Activated CD4-positive, alpha-beta T cell treated with anti-CD3 and anti-CD28 coated beads, Interleukin-2, amount 10 ng/mL, durations not matched to agents 7 days and 5 days (primary cell): ENCODE measurements at places on chromosomes 3 and 15. TPM values are rescaled to one million over a fixed set of nuclear protein-coding genes. Genes with fewer than 3 reads are reported as not detected.

HLTF gene
- total RNA-seq: 18.7 TPM

- H3K36me3 ChIP-seq: peaks cover 35% of the 10 kb centered on the region
- H3K27ac ChIP-seq: no peak overlapping the region
- H3K27me3 ChIP-seq: no peaks in the 10 kb centered on the region
Observed at GRCh38 chr3:11323813-11324212, 51.6 kb downstream of the ATG7 start.

DNA sequence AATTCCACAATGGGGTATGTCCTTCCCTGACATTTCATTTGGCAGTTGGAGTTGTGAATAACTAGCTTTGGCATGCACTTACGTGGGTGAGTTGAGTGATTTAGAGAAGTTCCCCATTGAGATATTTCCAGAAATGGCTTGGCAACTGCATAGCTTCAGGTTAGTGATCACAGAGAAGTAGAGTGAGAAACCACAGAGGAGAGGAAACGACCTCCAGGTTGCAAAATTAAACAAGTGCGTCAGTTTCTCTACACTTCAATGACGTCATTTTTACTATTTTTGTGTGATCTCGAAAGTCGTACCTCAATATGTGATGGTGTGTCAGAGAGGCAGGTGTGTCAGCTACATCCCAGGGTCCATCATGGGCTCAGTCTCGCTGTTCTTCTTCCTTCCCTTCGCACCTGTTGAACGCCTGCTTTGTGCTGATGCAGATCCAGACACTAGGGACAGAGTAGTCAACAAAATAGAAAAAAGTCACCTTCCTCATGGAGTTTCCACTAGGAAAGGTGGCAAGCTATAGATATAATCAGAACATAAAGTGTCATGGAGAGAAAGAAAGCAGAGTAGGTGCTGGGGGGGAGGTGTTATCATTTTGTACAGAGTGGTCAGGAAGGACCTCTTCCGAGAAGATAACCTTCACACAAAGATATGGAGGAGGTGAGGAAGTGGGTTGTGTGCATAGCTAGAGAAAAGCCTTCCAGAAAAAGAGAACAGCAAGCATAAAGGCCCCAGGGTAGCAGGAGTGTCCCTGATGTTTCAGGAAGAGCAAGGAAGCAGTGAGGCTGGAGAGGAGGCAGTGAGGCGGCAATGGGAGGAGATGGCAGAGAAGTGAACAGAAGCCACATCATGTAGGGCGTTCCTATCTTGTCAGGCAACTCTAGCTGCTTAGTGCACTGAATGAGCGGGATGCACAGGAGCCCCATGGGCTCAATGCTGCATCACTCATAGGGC, 75.6 kb downstream of the MCTP2 start:
- no peak for DNase-seq
- peak overlapping the region; percentile 38 for H3K27ac ChIP-seq
- no peaks in the 10 kb centered on the region for H3K27me3 ChIP-seq
- peaks cover 46% of the 10 kb centered on the region for H3K4me1 ChIP-seq
- H3K4me3 ChIP-seq: no peak overlapping the region

GRCh38 chr3:102400142-102400541, 34.7 kb upstream of the ZPLD1 start:
- no peak for DNase-seq
- no peak overlapping the region for H3K4me3 ChIP-seq
- no peaks in the 10 kb centered on the region for H3K36me3 ChIP-seq
- no peaks in the 10 kb centered on the region for H3K4me1 ChIP-seq

GRCh38 chr15:42032376-42033213, 11.8 kb upstream of the PLA2G4E start:
- no peak for DNase-seq
- H3K36me3 ChIP-seq: no peaks in the 10 kb centered on the region
- H3K4me1 ChIP-seq: peaks cover 8% of the 10 kb centered on the region
- H3K27ac ChIP-seq: no peak overlapping the region
- no peak overlapping the region for H3K4me3 ChIP-seq

DNA sequence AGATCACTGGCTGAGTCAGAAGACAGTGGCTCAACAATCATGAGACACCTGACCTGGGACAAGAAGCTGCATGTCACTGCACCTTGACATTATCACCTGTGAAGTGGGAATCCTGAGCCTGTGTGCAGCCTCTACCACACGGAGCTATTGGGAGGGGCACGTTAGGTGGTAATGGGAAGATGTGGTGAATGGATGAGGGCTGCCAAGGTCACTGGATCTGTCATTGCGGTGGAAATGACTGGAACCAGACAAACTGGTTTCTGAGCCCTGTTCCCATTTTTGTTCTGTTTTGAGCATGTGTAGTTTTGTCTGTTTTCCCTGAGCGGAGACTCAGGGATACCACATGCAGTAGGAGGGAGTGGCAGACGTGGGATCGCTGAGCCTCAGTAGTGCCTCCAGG, 235.5 kb downstream of the OPA1 start:
- no peak for DNase-seq
- no peaks in the 10 kb centered on the region for H3K36me3 ChIP-seq
- peaks cover 8% of the 10 kb centered on the region for H3K27me3 ChIP-seq
- no peak overlapping the region for H3K27ac ChIP-seq

- no peaks in the 10 kb centered on the region for H3K27me3 ChIP-seq
- no peak overlapping the region for H3K4me3 ChIP-seq
Observed at GRCh38 chr3:1600700-1601418, 497.8 kb upstream of the CNTN4 start.

DNA sequence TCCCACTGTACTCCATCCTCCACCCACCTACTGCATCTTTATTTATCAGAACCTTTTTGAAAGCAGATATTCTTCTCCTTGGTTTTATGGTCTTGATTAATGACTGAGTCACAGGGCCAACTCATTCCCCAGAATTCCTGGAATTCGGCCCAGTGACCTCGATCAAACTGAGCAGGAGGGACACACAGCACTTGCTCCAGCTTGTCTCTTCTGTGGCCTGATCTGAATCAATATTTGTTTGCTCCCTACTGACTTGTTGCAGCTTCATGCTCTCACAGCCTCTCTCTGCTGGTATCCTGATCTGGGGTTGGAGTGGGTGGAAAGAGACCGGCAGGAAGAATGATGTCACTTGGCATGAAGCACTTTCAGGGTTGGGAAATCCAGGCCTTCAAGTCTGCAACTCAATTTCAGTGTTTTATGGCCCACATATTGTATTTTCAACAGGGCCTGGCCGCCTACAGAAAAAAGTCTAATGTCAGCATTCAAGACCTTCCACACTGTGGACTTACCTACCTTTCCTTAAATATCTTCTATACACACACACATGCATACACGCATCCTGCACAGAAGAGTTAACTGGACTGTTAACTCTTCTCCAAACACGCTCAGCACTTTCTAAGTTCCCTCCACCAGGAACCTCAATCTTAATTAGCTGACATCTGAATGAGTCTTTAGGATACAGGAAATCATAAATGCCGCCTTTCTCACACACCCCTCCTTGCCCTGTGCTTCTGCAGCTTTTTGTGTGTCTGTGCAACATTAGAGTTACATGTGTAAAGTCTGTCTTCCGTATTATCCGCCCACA, 4.6 kb downstream of the ANXA2 start:
- H3K27ac ChIP-seq: no peak overlapping the region
- no peak overlapping the region for H3K4me3 ChIP-seq
- H3K36me3 ChIP-seq: peaks cover 59% of the 10 kb centered on the region
- H3K4me1 ChIP-seq: peaks cover 85% of the 10 kb centered on the region
- DNase-seq: no peak
- no peaks in the 10 kb centered on the region for H3K27me3 ChIP-seq
